ENCODE measurements at places on chromosomes 5 and 9. TPM values are rescaled to one million over a fixed set of nuclear protein-coding genes. Genes with fewer than 3 reads are reported as not detected.

CHSY3 gene
- 0.78 TPM for total RNA-seq

HBEGF gene
- total RNA-seq, result 15.0 TPM

TRUB2 gene
- 24.6 TPM for total RNA-seq

NAIP gene
- 1.9 TPM for total RNA-seq

TOPORS gene
- total RNA-seq, result 20.3 TPM

RASGEF1C gene
- not detected for total RNA-seq

MYO10 gene
- 62.5 TPM for total RNA-seq

C5 gene
- total RNA-seq, result 1.3 TPM

ENTPD2 gene
- 0.56 TPM for total RNA-seq

FYB1 gene
- not detected for total RNA-seq

ACTBL2 gene
- total RNA-seq, result 0.04 TPM

AQP7 gene
- not detected for total RNA-seq

FTMT gene
- total RNA-seq, result not detected

ADAMTS2 gene
- not detected for total RNA-seq

COL27A1 gene
- 13.4 TPM for total RNA-seq

SMC5 gene
- total RNA-seq, result 30.5 TPM

SLCO4C1 gene
- total RNA-seq, result 0.99 TPM

IL13 gene
- not detected for total RNA-seq

SPINK6 gene
- total RNA-seq, result 1.1 TPM

DYNC2I2 gene
- 66.6 TPM for total RNA-seq

PCDHA7 gene
- total RNA-seq, result not detected

JAKMIP2 gene
- total RNA-seq, result not detected

ACTL7B gene
- total RNA-seq, result not detected

PCDHGA10 gene
- total RNA-seq, result 1.8 TPM
